Effector CD4-positive, alpha-beta T cell (primary cell): ENCODE measurements at places on chromosomes 5 and 9.
A peak's percentile ranks its signal among the peaks of the same experiment; 100 is the strongest.

DNA sequence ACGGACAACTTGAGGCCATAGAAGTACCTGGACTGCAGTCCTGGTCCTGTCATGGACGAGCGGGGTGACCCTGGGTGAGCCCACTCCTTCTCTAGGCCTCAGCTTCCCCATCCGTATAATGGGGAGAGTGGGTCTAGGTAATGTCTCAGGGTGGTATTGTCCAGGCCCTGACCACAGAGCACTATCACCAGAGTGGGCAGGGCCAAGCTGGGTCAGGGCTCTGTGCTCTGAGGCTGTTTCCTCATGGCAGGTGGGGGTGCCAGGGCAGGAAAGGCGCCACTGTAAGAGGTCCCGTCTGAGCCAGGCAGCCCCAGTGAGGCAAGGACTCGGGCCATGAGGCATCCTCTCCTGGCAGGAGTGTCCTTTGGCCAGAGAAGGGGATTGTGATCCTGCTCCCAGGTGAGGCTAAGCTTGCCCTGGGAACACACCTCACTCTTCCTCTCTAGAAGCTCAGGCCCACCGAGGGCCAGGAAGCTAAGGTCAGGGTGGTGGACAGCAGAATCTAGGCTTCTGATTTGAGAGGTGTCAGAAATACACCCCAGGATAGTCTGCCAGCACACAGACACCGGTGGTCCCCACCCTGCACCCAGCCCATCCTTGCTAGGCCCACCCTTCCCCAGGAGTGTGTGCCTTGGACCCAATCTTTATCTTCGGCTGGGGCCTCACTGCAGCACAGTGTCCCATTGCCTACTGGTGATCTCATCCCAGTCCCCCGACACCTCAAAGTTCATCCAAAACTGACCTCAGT lies 1.5 kb upstream of the MYOZ3 start:
- DNase-seq, result no peak

- no peak for DNase-seq
These were observed 156.8 kb downstream of the NXNL2 start for GRCh38 chr9:88691811-88692210.

GRCh38 chr9:134454476-134454857 lies 128.2 kb downstream of the RXRA start:
- DNase-seq, result no peak

DNA sequence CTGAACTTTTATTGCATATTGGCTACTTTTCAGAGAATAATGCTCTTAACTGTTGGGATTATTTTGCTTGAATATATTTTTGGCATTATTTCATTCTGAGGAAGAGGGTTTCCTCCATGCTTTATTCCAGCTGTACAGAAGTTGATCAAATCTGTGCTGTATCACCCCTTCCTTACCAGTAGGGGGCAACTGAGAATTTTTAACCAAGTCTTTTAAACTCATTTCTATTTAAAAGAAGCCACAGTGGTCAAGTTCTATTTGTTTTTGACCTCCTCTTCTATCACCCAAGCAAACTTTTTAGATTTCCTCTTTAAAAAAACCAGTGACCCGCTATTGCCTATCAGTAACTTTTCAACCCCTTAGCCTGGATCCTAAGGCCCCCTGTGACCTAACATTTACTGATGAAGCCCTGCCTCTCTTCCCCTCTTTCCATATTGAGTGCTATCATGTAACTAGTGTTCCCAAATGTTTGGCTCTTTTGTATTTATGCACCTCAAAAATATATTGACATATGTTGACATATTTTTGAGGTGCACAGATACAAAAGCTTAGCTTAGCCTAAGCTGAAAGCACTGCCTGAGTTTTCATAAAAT lies 80.6 kb downstream of the FBXO4 start:
- DNase-seq, result no peak

GRCh38 chr5:126454081-126454480 lies 30.9 kb downstream of the GRAMD2B start:
- DNase-seq, result no peak

DNA sequence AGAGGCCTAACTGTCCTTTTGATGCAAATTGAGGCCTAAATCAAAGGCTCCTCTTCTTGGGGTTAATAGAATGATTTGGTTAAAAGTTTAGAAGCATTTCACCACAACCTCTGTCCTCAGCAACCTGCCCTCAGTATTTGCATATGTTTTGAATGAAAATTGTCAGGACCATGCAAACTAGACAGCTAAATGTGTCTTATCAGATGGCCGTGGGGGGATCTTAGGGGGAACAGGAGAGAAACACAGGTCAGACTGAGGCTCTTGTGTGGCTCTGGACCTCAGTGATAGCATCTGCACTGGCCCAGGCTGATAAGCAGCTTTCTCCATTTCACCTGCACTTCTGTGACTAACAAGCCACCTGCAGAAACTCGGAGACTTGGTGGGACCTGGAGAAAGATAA lies 49.0 kb downstream of the FOXI1 start:
- no peak for DNase-seq

GRCh38 chr5:94849821-94850736 lies 231.6 kb downstream of the SLF1 start:
- DNase-seq, result peak; percentile 18

- DNase-seq, result no peak
These were observed 228.8 kb downstream of the FSTL4 start for GRCh38 chr5:133383580-133383939.

- DNase-seq, result peak; percentile 5
These were observed 112.2 kb downstream of the RPS23 start for GRCh38 chr5:82165740-82166530.

DNA sequence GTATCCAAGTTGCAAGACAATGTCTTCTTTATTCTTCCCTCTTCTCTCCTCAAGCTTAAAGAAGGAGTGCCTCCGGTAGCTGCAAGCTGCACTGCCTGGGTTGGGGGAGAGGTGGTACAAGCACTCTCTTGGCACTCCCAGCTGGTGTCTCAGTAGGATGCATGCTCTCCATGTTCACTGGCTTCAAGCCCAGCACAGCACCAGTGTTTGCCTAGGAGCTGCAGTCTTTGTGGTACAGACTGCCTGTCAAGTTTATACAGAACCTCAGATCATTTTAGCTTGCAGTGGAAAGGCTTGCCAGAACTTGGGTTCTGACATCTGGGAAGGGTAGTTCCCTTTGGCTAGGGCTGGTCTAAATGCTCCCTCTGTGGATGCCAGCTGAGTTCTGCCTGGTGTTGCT lies 505.6 kb downstream of the MAN2A1 start:
- no peak for DNase-seq

DNA sequence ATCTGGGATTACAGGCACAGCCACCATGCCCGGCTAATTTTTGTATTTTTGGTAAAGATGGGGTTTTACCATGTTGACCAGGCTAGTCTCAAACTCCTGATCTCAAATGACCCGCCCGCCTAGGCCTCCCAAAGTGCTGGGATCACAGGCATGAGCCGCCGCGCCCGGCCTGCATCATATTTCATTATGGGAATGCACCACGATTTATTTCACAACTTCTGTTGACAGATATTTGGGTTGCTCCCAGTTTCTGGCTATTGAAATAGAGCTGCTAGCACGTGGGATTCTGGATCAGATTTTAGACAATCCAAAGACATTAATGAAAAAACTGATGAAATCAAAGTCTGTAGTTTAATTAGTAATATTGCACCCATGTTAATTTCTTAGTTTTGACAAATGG lies 48.4 kb upstream of the FUBP3 start:
- no peak for DNase-seq

DNA sequence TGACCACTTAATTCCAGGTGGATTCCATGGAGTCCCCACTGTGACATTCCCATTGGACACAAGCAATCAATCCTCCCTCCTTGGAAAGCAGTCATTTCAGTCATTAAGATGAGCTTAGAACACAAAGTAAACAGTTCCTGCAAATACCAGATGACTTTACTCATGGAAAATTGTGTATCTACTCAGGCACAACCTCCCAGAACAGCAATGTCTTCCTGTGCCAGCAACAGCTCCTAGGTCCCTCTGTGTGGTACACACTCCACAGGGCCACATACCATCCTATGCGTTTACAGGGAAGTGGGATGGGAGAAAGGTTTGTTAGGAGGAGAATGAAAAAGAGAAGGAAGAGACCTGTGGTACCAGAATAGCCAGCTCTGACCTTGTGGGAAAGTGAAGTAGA lies 53.7 kb downstream of the MTMR12 start:
- no peak for DNase-seq

- DNase-seq, result no peak
These were observed 507.4 kb downstream of the RASEF start for GRCh38 chr9:82555431-82556051.

DNA sequence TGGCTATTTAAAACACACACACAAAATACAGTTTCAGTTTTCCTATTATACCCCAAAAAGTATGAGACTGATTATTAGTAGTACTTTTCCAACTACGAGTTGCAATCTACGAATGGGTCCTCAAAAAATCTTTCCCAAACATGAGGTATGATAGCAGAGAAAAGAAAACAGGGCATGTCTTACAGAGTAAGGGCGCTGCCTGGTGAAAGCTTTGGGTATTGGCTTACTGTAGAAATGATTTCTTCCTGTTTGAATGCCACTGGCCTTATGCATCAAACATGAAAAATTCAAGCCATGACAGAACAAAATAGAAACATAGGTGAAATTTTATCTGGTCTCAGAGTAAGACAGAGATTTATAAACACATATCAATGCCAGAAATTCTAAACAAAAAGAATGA lies 448.0 kb downstream of the SPOCK1 start:
- no peak for DNase-seq

GRCh38 chr9:98074115-98074990 lies 17.8 kb downstream of the NANS start:
- DNase-seq, result peak; percentile 59

DNA sequence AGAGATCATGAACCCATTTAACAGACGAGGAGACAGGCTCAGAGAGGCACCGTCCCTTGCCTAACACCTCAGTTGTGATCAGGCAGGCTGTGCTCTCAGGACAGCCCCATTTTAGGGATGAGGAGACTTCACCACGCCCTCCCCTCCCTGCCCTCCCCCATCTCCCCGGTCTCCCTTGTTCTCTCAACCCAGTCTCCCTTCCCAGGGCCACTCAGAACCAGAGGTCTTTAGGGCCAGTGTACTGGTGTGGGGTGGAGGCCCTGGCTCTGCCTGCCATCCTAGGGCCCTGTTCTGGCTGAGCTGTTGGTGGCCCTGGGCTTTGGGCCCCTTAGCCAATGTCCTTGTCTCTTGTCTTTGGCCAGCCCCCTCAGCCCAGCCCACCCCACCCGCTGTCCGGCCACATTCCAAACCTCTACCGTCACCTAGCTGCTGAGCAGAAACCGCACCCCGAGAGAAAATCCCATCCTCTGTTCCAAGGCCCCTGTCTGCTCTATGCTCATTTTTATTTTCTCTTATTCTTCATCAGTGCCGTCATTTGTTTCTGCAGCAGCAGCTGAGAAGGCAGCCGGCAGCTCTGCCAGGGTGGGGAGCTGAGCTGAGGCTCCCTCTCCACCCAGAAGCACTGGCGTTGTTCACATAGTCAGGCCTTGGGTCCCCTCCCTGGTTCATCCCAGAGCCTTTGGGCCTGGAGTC lies 33.9 kb downstream of the OLFML2A start:
- no peak for DNase-seq

- DNase-seq, result no peak
These were observed 218.3 kb downstream of the PBX3 start for GRCh38 chr9:125965477-125965876.

- no peak for DNase-seq
These were observed 124.1 kb downstream of the JAKMIP2 start for GRCh38 chr5:147658293-147658932.

- no peak for DNase-seq
These were observed 15.6 kb upstream of the DAB2 start for GRCh38 chr5:39440192-39440957.

DNA sequence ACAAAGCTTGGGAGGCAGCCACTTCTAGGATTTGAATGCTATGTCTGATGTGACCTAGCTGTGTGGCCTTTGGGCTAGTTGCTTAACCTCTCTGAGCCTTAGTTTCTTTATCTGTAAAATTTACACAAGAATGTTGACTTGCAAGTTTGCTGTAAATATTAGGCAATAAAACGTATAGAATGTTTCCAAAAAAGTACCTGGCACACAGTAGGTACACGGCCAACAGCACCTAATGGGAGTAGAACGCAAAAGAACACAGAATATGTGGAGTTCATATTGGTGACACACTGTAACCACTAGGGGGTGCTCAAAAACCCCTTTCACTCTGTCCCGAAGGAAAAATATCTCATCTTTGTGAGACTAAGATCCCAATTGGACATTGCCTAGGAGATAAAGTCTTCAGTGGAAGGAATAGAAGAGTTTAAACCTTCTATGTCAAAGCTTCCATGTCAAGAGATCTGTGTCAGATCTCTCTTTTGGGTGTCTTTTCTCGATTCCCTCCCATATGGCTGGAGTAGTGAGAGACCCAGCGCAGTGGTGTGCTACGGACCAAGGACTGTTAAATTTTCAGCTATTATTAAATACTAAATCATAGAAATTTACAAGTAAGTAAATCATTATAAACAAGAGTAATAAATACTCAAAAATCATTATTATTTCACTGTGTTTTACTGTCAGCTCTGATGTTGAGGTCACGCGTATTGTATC lies 145.4 kb upstream of the RAD23B start:
- no peak for DNase-seq

DNA sequence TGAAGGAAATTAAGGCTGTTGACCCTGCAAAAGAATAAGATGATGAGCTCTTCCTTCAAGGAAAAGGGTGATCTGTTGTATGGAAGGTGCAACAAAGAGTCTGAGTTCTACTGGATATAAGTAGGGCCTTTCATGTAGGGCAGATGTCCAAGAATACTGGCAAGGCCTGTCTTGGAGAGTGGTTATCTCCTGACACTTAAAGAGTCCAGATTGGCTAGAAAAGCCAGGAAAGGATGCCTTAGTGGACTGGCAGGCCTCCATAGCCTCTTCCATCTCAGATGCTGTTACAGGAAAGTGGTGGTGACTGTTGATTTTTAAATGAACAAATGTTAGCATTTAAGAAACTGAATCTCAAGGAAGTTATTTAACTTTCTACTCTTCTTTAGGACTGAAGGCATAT lies 396.2 kb downstream of the RAB3C start:
- no peak for DNase-seq

GRCh38 chr9:69396759-69397158 lies 71.7 kb downstream of the ENTREP1 start:
- no peak for DNase-seq

DNA sequence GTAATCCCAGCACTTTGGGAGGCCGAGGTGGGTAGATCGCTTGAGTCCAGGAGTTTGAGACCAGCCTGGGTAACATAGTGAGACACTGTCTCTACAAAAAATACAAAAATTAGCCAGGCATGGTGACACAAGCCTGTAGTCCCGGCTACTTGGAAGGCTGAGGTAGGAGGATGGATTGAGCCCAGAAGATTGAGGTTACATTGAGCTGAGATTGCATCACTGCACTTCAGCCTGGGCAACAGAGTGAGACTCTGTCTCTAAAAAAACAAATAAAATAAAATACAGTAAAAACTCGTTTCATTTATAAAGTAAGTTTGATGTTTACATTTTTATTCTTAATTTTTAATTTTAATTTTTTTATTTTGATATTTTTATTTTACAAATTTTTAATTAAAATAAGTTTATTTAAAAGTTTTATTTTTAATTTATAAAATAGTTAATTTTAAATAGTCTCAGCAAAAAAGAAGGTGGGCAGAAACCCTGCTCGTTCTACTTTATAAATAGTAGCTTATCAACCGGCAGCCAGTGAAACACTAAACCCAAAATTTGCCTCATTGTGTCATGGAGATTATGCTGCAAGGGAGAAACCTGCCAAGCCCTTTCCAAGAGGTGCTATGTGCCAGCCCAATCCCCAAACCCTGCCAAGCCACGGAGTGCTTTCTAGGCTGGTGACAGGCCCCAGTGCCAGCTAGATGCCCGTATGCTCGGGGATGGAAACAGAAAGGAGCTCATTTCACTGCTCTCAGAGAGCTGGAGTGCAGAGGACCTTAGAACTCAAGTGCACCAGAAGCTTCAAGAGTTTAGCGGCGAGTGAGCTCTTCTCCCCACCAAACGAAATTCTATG lies 38.9 kb downstream of the SERINC5 start:
- no peak for DNase-seq
